ENCODE measurements at places on chromosomes 16 and 17.

GRCh38 chr17:12659500-12659899 lies 6.2 kb upstream of the MYOCD start:
- DNase-seq: no peak

DNA sequence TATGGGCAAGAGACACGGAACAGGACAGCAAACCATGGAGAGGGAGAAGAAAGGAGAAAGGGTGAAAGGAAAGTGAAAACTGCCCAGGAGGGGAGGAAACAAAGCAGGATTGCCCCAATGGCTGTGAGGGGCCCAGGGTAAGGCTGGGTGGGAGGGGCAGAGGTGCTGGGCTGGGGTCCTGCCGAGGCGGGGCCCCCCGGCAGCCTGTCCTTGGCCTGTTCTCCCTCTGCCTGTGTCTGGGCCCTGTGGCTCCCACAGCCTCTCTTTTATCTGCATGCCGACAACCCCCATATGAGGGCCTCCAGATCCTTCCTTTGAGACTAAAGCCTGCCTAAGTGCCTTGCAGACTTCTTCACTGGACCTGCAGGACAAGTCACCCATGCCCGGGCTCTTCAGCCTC lies 15.5 kb downstream of the ZNHIT3 start:
- DNase-seq: no peak

DNA sequence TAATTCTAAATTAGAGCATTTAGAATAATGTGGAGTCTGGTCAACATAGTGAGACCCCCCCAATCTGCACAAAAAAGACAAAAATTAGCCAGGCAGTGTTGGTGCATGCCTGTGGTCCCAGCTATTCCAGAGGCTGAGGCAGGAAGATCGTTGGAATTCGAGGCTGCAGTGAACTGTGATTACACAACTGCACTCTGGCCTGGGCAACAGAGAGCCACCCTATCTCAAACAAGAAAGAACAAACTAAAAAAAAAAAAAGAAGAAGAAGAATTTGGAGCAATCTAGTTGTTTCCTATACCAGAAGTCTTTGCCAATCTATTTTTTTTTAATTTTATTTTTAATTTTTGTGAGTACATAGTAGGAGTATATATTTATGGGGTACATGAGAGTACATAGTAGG lies 6.0 kb downstream of the CETP start:
- no peak for DNase-seq

DNA sequence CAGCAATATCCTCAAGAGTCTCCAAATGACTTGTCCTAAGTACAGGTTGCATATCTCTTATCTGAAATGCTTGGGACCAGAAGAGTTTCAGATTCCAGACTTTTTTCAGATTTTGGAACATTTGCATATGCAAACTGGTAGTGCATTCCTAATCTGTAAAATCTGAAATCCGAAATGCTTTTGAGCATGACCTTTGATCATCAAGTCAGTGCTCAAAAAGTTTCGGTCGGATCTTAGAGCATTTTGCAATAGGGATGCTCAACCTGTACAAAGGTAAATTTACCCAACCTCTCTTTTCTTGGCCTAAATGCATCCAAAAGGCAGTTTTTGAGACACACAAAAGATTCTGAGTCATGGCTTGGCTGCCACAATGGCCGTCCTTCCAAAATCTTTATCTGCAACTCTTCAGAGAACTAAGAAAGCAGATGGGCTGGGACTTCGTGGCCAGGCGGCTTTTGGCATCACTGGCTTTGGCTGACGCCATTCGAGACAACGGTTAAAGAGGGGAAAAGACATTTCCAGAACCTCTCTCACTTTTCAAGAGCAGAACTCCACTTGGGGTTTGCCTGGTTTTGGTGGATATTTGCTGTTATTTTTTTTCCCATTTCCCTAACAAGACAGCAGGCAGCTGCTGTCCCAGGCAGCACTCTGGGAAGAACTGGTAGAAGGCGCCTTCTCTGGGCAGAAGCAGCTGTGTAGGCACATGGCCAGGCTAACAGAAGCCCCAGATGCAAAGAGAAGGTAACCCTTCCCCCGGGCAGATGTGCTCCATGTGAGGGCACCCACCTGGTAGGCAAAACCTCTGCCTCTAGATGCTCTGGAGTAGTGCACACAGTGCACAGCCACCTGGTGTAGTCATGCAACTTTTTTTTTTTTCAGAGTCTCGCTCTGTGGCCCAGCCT lies 8.9 kb downstream of the CPPED1 start:
- no peak for DNase-seq

DNA sequence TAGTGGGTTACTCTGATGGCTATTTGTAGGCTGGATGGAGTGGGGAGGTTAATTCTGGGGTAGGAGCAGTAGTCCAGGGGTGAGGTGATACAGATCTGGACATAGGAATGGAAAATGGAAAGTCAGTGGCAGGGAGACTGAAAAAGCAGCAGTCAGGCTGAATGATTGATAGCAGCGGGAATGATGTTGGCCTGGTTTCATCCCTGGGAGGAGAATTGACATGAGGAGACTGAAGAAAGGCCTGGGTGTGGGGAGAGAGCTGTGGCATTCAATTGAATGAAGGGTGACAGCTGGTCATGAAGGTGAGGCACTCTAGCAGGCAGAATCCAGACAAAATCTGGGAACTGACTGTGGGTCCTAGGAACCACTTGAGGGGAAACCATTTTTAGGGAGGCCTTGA lies 34.7 kb upstream of the CLEC18A start:
- no peak for DNase-seq

DNA sequence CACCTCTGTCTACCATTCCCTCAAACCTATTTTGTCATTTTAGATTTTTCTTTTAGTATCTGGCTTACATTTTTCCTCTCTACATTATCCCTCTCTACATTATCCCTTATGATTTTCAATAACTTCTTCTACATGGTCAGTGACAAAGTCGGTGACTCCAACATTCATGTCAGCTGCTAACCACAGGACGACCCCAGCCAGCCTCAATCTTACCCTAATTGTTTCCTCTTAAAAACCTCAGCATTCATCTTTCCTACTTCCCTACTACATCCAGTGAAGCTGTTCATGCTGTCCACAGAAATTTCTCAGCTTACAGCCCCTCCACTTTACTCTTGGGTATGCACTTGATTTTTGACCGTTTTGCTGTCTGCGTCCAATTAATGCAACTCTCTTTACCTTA lies 8.3 kb downstream of the MYH10 start:
- no peak for DNase-seq

GRCh38 chr16:46889942-46890300 lies 5.8 kb downstream of the GPT2 start:
- no peak for DNase-seq

- no peak for DNase-seq
Observed at GRCh38 chr17:19001907-19002590, 2.5 kb downstream of the FAM83G start.

All from vagina (tissue), 2 donors.